ENCODE measurements at places on chromosomes 16 and 17.

GRCh38 chr17:36529121-36529520 is 5.5 kb downstream of the MYO19 start:
- DNase-seq = peak; percentile 10

DNA sequence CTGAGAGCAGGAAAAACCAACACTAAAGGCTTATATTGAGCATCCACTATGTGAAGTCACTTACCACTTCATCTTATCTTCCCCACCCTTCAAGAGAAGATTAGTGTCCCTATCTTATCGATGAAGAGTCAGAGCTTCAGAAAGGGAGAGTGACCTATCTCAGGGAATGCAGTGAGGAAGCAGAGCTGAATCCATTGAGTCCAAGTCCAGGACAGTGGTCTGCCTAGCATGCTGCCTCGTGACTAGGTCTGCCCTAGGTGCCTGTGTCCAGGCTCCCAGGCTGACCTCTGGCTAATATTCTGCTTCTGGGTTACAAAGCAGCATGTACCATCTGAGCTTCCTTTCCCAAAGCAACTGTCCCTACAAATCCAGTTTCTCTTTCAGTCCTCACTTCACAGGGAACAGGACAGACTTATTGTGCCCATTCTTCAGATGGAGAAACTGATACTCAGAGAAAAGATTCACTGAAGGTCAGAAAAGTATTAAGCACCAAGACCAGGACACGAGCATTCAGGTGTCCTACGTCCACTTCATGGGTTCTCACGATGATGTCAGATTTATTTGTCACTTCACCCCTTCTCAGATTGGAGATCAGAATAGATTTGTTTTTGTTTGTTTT is 13.3 kb upstream of the FZD2 start:
- no peak for DNase-seq

DNA sequence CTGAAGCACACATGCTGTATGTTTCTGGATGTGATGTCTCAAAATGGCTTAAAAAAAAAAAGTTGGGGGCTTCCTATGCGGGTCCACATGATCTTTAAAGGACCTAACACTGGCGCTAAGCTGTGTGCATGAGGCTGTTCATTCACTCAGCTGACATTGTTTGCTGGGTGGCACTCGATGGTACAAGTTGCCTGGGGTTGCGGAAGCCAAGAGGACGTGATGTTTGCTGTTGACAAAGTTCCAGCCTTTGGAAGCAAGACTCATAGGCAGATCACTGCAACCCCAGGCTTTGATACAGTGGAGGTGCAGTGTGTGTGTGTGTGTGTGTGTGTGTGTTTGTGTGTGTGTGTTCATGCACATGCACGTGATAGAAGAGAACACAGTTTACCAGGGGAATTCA is 29.5 kb upstream of the DNAI2 start:
- DNase-seq = no peak

DNA sequence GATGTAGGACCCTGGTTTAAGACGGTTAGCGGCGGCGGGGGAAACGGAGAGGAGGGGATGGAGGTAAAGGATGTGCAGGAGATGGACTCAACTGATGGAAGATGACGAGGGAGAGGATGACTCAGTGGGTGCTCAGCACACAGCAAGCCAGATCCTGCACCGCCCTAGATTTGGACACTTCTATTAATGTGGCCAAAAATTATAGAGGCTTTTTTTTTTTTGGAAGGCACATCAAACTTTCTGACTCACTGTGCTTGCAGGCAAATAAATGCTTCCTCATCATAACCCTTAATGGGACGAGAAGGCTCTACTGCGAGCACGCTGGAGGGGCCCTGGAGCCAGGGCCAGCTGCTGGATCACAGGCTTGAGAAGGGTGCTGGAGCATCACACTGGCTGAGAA is 36.0 kb downstream of the RTN4RL1 start:
- no peak for DNase-seq

DNA sequence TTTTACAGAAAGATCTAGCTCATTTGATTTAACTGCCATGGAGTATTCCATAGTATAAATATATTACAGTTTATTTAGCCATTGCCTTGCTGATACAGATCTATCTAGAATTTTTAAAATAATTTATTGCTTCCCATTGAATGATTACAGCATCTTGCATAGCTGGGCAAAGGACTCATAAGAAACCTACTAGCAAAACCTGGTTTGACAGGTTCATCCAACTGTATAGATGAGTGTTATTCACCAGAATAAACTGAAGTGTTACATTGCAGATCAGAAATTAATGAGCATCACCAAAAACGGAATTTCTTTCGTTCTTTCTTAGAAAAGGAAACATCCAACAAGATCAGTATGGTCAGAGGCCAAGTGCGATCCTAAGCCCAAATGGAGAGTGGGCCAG is 202.2 kb upstream of the CACNG5 start:
- no peak for DNase-seq

GRCh38 chr17:74259667-74260524 is 14.1 kb upstream of the DNAI2 start:
- no peak for DNase-seq

DNA sequence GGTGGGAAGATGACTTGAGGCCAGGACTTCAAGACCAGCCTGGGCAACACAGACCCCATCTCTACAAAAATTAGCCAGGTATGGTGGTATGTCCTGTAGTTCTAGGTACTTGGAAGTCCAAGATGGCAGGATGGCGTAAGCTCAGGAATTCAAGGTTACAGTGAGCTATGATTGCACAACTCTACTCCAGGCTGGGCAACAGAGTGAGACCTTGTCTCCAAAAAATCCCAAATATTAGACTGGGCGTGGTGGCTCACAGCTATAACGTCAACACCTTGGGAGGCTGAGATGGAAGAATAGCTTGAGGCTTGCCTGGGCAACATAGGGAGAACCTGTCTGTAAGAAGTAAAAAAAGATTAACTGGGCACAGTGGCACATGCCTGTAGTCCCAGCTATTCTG is 30.8 kb downstream of the SUZ12 start:
- DNase-seq = no peak

DNA sequence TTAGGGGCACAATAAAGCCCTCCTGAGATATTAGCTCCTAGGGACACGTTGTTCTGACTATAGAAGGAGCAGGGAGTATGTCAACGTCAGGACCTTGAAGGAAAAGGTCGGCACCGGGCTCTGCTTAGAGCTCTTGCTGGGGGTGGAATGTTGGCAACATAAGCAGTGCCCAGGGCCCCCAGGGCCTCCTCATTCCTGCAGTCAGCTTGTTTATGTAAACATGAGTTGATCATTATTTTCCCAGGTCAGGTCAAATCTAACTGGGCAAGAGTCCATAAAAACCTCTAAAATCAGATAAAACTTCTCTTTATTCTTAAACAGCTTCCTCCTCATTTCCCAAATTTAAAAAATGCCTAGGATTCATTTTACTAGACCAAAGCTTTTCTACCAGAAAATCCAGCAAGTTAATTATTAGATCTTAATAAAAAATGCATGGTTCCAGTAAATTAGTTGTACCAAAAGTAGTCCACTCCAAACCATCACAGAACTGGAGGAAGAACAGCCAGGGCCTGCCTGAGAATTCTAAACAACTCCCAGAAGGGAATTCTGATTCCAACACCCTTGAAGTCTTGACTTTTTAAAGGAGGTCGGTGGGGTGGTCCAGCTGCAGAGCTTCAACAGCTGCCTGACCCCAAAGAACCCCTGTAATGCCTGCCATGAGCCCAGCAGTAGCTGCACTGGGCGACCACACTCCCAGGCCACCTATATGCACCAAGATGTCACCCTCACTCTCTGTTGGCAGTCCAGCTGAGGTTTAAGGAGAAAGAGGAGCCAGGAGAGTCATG is 54.3 kb downstream of the AMFR start:
- DNase-seq = no peak

- no peak for DNase-seq
Observed at GRCh38 chr17:81196505-81197408, 26.0 kb downstream of the CEP131 start.

DNA sequence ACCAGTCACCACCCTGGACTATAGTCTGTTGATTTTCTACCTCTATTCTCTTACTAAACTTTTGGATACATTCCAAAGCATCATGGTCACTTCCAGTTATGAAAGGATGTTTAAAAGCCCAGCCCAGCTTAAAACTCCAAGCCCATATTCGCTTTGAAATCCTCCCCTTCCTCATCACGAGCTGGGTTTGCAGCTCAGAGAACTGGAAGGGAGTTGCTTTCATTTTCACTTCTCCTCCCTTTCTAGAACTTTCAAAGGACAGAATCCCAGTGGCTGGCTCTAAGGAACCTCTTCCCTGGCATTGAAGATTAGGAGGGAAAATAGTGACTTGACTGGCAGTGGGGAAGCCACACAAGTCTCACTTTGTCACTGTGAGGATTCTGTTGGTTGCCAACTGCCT is 100.1 kb upstream of the DYNLRB2 start:
- DNase-seq = no peak

DNA sequence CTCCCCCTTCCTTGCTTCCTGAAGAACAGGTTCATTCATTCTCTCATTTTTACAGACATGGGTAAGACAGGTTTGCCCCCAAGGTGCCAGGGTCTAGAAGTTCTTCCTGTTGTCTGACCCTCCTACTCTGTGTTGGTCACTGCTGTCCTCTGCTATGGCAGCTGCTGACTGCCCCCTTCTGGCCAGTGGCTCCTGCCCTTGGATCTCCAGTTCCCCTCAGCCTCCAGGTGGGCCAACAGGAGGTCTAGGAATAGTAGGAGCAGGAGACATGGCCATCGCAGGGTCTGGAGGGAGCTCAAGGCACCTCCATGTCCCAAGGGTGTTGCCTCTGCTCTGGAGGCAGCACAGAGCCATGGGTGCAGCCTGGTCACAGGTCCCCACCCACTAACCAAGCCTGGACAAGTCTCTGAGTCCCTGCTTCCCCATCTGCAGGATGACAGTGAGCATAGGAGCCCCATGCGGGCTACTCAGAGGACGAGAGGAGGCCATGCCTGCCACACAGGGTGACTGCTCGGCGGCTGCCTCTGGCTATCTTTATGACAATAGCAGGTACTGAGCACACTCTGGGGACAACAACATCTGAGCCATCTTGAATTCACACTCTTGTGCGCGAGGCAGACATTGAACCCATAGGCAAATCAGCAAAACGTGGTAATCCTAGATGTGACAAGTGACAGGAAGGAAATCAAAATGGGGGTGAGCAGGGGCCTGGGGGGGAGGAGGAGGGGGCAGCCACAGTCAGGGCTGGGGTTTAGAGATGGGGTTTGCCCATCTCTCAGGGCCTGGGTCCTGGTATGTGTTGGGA is 27.0 kb upstream of the NXPH3 start:
- DNase-seq = no peak
